ENCODE measurements at places on chromosomes 16 and 17.

DNA sequence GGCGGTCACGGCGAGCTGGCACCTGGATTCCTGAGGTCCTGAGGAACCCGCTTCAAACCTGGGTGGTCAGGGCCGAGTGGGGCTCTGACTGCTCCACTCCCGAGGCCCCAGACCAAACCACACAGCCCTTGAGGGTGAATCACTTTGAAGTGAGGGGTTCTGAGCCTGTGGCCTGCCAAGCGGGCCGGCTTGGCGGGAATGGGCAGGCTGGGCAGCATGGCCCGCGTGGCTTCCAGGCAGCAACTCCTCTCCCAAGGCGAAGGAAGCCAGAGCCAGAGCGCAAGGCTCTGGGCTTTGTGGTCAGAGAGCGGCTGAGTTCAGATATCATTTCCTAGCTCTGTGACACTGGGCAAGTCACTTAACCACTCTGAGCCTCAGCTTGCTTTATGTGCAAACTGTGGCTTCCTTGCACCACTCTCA lies 42.7 kb downstream of the CMIP start:
- no peak for DNase-seq

DNA sequence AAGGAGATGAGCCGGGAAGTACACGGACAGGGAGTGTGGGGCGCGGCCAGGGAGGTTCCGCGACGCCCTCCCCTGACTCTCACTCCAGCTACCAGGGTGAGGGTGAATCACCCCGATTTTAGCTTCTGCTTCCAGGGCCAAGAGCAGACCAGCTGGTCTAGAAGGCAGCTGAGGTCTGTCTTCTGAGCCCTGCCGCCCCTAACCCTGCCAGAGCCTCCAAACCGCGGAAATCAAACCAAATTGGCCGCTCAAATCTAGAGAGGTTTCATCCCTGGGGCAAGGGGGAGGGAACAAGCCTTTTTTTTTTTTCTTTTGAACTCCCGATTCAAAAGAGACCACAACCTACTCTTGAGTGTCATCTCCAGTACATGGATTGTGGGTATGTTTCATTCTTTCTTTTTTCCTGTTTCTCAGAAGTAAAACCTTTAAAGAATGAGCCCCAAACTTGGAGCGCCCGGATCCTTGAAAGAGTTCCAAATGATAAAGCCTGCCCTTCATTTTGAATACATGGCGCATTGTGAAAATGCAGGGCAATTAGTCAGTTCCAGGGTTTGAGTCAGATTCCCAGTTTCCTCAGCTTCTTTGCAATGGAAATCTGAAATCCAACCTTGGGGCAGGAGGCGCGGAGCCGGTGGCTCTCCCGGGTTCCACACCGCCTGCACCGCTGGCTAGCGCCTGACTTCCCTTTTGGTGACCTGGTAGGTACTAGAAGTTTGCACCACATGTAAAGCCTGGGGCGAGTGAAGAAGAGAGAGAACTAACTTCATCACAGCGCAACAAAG lies 16.5 kb upstream of the ZFHX3 start:
- no peak for DNase-seq

- DNase-seq: no peak
Measured at GRCh38 chr16:3347586-3347985, 8.1 kb upstream of the OR2C1 start.

DNA sequence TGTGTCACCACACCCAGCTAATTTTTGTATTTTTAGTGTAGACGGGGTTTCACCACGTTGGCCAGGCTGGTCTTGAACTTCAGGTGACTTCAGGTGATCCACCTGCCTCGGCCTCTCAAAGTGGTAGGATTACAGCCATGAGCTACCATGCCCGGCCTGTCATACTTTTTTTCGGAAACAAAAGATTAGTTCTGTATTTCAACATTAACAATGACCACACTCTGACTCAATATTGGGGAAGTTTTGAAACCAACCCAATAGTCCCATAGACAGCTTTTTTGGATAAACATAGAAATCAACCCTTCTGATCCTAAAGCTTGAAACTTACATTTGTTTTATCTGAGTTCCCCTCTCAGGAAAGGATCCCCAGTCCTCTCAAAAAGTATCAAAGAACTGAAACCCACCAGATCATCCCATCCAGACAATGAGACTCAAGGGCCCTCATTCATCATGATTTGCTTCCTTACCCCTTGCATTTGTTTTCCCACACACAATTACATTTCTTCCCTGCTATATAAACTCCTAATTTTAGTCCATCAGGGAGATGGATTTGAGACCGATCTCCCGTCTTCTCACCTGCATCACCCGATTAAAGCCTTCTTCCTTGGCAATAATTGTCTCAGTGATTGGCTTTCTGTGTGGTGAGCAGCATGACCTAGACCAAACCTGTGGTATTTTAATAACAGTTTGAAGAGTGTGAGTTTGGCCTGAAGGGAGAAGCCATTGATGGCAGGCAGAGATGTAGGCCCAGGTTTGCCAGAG lies 7.2 kb upstream of the AGRP start:
- no peak for DNase-seq

GRCh38 chr17:46179375-46179999 lies 13.7 kb downstream of the KANSL1 start:
- no peak for DNase-seq

DNA sequence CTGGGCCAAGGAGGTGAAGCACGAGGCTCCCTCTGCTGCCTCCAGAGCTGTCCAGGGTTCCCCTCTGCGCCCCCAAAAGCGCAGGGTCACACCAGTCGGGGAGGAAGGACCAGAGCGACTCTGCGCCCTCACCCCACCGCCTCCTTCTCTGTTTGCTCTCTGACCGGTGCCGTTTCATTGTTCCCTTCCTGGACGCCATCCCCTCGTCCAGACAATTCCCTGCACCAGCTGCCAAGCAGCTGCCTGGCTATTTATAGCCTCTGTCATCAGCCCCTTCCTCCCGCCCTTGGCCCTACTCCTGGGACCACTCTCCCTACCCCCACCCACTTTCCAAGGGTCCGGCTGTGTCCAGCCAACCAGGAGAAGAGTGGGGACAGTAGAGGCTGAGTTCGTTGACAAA lies 68.8 kb upstream of the CREBBP start:
- no peak for DNase-seq

GRCh38 chr16:54444851-54445458 lies 158.4 kb upstream of the IRX3 start:
- no peak for DNase-seq

DNA sequence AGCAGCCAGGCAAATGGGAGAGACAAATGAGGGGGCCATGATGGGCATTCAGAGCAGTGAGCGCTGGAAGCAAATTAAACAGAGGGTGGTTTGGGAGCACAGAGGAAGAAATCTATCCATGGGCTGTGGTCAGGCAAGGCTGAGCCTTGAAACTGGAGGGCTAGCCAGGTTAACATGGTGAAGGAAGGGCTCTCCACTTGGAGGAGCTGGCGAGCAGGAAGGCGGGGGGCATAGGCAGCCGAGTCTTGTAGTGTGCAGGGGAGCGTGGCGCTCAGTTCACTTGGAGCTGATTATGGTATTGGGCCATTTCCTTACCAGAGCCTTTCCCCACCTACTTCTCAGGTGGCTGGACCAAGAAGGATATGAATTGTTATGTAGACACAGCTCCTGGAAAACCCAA lies 189.7 kb downstream of the SNX29 start:
- DNase-seq: no peak

DNA sequence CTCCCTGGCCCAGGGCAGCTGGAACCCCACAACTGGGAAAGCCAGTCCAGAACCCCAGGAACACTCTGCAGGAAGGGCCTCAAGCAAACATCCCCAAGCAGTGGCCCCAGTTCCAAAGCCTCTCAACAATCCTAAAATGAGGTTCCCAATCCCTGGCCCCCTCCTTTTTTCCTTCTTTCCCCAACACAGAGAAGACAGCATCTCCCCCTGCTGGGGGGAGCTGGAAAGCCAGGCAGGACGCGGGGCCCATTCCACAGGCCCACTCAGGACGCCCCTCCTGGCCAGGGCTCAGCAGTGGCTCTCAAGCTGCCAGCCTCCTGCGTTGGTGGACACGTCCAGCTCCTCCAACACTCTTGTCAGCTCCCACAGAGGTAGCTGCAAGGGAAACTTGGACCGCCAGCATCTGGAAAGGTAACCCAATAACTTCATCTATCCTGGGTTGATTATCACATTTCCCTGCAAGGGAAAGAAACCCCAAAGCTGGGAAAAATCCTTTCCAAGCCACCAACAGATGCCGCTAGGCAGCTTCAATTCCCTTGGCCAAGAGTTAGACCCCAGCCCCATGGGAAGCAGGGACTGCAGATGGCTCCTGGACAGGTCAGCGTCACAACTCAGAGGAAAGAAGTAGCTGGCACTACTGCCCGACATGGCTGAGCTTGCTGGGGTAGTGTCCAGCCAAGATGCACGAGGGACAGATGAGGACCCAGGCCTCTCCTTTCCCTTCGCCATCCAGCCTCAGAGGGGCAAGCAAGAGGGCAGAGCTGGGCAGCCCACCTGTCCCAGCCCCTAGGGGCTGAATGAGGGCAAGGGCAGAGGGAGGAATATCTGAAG lies 7.6 kb downstream of the HDAC5 start:
- peak; percentile 41 for DNase-seq

- no peak for DNase-seq
Measured at GRCh38 chr16:53947642-53948041, 243.7 kb downstream of the FTO start.

DNA sequence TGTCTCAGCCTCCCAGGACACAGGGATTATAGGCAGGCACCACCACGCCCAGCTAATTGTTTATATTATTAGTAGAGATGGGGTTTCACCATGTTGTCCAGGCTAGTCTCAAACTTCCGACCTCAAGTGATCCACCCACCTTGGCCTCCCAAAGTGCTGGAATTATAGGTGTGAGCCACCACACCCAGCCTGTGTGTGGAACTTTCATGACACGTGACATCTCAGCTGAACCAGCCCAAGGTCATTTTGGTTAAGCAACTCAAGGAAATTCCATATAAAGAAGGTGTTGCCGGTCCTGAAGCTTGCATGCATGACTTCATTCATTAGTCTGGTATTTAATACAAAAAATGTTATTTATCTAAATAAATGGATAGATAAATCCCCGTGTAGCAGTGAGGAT lies 145.5 kb downstream of the AXIN2 start:
- no peak for DNase-seq

- DNase-seq: no peak
Measured at GRCh38 chr17:21296097-21297025, 11.8 kb downstream of the MAP2K3 start.

DNA sequence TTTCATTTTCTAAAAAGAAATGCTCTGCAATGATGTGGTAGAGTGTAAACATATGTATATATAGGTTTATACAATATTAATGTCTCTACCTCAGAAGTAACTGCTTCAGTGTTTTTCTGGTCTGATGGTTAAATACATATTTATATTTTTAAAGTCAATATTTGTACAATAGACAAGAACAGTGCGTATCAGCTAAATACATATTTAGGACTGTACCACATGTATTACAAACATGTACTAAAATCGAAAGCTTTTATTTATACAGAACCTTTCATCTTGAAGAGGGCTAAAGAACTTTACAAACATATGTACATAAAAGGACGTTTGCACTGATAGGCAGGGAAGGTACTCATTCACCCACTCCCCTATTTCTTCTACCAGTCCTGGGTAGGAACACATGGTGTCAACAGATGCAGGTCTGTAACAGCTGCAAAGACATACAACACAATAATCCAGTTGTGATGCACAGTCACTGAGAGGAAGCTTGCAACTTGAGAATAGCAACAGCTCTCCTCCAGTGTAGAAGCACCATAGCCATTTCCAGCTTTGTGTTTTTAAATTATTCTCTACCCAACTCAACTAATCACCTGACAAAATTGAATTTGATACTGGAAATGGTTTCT lies 206.9 kb upstream of the C17orf78 start:
- DNase-seq: no peak

DNA sequence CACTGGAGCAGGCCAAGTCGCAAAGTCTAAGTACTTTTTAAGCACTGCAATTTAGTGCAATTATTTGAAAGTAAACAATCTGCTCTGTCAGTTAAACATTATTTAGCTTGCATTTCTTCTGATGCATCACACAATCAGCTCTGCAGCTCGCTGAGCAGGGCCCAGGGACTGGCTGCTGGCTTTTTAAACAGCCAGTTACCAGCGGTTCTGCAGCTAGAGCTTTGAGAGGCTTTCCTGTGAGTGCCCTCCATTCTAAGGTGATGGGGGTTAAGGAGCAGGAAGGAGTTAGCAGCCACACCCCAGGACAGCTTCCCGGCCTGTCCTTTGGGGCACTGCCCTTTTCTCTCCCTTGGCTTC lies 154.3 kb downstream of the SALL1 start:
- DNase-seq: no peak

GRCh38 chr16:22857296-22858025 lies 43.5 kb downstream of the HS3ST2 start:
- no peak for DNase-seq

DNA sequence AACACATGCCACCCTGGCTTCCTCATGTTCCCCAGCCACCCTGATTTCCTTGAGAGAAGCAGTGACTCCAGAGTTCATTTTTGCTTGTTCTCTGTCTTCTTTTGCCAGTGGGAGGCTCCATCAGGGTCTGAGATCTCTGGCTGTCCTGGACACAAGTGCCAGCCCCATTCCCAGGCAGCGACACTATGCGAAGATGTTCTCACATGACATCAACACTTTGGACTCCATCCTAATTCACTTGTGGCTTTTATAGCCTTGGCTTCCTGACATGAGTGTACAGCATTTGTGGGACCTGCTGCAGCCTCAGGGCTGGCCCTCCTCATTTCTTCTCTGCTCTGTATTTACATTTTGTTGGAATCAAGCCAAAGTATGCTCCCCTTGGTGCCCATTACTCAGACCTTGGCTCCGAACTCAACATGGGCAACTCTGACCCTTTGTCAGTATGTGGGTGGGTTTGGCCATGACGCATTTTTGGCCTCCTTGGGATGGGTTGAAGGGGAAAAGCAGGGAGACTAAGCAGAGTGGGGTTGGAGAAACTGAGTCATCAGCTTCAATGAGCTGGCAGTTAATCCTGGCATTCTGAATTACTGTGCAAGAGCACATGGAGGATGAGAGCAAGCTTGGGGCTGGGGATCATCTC lies 119.0 kb upstream of the EEF2KMT start:
- no peak for DNase-seq

DNA sequence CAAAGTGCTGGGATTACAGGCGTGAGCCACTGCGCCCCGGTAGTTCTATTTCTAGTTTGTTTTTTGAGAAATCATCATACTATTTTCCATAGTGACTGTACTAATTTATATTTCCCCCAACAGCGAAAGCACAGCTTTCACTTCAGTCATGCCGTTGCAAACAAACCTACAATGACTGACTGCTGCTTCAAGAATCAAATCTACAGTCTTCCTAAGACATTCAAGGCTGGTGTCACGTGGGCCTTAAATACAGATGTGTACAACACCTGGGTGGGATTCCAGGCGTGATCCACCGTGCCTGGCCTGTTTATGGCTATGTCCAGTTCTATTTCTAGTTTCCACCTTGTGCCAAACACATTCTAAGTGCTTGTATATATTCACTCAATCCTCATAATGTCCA lies 72.0 kb downstream of the ABCC6 start:
- DNase-seq: no peak

DNA sequence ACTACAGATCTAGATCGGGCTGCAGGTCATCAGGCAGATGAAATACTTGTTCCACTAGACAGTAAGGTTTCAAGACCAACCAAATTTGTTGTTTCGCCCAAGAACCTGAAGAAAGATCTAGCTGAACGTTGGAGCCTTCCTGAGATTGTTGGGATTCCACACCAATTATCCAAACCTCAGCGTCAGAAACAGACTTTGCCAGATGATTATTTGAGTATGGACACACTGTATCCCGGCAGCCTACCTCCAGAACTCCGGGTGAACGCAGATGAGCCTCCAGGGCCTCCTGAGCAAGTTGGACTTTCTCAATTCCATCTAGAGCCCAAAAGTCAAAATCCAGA lies 14.4 kb downstream of the LRRC37B start:
- no peak for DNase-seq

- no peak for DNase-seq
Measured at GRCh38 chr16:74556375-74556922, 50.5 kb downstream of the GLG1 start.

- peak; percentile 13 for DNase-seq
Measured at GRCh38 chr16:87661561-87661960, 59.3 kb downstream of the JPH3 start.
